NCI-H187 treated with DMSO at 0.1 percent for 48 hours (cell line): ENCODE measurements at places on chromosomes 2 and 18.

DNA sequence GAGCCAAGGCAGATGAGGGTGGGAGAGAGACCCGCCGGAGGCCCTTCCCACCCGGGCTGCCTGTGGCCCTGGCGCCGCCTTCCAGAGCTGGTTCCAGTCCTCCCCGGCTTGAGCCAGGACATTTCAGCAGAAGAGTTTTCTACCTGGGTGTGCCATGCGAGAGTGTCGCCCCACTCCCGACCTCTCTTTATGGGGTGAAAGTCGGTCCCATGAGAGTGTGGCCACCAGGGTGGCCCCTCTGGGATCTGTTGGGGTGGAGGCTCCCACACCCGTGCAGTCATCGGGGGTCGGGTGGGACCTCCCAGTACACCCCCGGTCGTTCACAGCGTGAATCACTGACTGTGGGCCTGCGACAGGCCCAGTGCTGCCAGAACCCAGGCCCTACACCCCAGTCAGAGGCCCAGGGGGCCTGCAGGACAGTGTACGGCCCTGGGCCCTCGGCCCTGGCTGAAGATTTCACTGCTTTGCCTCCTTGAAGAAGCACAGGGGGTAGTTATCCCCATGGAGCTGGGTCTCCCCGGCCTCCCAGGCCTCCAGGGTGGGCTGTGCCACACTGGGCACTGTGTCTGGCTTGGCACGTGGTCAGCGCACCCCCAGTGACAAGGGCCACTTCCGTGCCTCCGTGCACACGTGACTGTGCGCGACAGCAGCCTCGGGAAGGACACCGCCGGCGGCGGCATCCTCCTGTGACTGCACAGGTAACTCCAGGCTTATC lies 5.9 kb downstream of the NFATC1 start:
- DNase-seq: no peak

- DNase-seq: no peak
Observed at GRCh38 chr2:23988371-23988770, 21.5 kb upstream of the MFSD2B start.

DNA sequence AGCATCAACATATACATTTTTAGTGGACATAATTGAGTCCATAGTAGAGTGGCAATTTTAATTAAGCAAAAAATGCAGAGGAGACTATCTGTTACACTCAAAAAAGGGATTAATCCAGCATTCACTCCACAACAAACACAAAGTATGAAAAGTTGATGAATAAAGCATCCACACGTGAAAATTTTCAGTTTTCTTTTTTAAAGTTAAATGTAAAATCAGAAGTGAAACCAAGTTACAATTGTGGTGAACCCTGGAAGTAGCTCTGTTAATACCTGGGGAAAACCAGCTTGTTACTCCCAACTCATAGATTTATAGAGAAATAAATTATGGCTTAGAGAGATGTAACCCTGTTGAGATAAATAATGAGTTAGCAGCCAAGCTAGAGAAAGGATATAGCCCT lies 807.8 kb downstream of the TRIB2 start:
- no peak for DNase-seq

DNA sequence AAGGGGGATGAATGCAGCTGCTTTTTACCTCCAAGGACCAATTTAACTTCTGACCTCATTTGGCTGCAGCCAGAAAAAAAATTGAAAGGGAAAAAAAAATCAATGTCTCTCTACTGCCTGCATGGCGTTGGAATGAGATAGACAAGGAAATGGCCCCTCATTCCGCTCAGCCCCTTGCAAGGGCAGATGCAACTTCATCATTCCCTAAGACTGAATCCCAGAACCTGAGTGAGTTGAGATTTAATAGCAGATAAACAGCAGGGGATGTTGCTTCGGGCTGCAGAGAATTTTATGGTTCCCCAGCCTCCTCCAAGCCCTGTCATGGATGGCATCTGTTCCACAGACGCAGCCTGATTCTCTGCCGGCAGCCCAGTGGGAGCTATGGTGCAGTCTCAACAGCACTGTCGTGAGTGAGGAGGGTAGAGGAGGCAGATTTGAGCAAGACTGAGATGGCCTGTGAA lies 49.0 kb downstream of the CAPN13 start:
- DNase-seq: no peak

DNA sequence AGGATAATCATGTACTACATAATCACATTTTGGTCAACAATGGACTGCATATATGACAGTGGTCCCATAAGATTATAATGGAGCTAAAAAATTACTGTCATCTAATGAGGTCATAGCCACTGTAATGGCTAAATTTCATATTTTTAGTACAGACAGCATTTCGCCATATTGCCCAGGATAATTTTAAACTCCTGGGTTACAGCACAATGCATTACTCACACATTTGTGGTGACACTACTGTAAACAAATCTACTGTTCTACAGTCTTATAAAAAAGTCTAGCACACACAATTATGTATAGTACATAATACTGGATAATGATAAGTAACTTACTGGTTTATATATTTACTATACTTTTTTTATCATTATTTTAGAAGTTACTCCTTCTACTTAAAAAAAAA lies 12.8 kb downstream of the EIF2AK2 start:
- no peak for DNase-seq
